ENCODE measurements at places on chromosomes 7 and 10. TPM values are rescaled to one million over a fixed set of nuclear protein-coding genes. Genes with fewer than 3 reads are reported as not detected.

The ACTA2 gene
- 50.3 TPM for total RNA-seq

The TMEM176B gene
- total RNA-seq: not detected

The AGFG2 gene
- total RNA-seq: 7.2 TPM

The GJD4 gene
- not detected for total RNA-seq

The AKR1C3 gene
- total RNA-seq: 95.2 TPM

The GATA3 gene
- total RNA-seq: 2.5 TPM

The PTN gene
- 26.4 TPM for total RNA-seq

The NACAD gene
- total RNA-seq: 0.24 TPM

The FAM180A gene
- total RNA-seq: 6.4 TPM

The MXI1 gene
- total RNA-seq: 9.0 TPM

The AGBL3 gene
- 3.5 TPM for total RNA-seq

The AKR1E2 gene
- 18.0 TPM for total RNA-seq

The CYP26C1 gene
- not detected for total RNA-seq

The TMEM229A gene
- total RNA-seq: not detected

The STRIP2 gene
- total RNA-seq: 6.4 TPM

The ANK3 gene
- total RNA-seq: 1.7 TPM

The SEPTIN7 gene
- total RNA-seq: 650 TPM

The MLXIPL gene
- total RNA-seq: not detected

The DLD gene
- total RNA-seq: 75.2 TPM

The NUTM2A gene
- not detected for total RNA-seq

The IFIT1B gene
- total RNA-seq: not detected

All from RPMI7951 (cell line).